Thoracic aorta (tissue), 2 donors: ENCODE measurements at places on chromosomes 6 and 20.

GRCh38 chr6:71967436-71967835, 81.1 kb downstream of the RIMS1 start:
- no peak for DNase-seq

- no peak for DNase-seq
Measured at GRCh38 chr6:2850538-2851113, 9.0 kb upstream of the SERPINB1 start.

GRCh38 chr6:152746172-152746553, 4.4 kb upstream of the VIP start:
- no peak for DNase-seq

DNA sequence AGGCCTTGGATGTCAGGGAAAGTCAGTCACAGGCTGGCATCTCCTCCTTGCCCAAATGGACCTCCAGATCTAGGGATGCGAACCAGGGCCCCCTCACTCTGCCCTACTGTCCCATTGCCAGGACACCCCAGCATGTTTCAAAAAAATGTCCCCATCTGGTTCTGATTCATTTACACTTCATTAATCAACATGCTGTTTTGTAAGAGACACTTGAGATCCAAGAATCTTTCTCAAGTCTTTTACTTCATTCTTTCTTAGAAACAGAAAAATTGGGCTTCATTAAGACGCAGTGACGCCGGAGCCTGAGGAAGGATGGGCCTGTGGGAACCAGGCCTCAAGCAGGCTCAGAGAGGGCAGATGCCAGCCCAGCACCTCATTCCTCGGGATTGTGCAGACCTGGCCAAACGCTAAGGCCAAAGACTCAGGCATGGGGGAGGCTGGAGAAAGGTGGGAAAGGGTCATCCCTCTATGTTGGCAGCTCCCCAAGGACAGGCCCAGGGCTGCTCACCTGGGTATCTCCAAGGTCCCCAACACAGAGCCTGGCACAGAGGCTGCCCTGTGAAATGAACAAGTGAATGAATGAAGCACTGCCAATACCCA, 3.8 kb downstream of the RSPO4 start:
- DNase-seq, result no peak

- DNase-seq, result no peak
Measured at GRCh38 chr20:50321797-50322480, 131.3 kb downstream of the CEBPB start.

GRCh38 chr6:145087034-145087433, 648.3 kb downstream of the EPM2A start:
- no peak for DNase-seq

DNA sequence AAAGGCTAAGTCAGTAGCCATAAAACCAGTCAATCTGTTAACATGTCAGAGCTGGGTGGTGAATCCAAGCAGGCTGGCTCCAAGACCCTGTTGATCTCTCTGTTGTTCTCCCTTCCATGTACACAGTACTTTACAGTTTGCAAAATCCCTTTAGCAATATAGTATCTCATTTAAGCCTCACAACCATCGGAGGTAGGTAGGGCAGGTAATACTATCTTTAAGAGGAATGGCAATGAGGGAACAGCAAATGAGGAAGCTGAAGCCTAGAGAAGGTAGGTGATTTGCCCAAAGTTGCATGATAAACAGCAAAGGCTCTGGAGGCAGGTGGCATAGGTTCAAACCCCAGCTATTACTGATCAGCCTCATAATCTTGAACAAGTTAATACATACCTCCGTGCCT, 34.7 kb upstream of the ARFGEF2 start:
- no peak for DNase-seq

DNA sequence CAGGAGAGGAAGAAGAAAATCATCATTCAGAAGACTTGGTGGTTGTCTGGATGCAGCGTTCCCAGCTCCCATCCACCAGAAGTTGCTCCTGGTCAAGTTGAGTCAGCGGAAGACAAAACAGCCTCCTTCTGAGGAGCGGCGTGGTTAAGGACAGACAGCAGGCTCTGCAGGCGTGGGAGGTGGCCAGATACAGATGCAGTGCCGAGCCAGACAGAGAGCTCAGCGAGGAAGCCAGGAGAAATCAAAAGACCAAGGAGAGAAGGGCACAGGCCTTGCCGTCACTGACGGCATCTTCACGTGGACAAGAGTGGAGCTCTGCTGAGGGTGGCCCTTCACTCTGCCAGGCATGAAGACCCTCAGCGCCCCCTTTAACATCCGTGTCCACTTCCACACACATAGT, 158.5 kb downstream of the THBS2 start:
- no peak for DNase-seq

DNA sequence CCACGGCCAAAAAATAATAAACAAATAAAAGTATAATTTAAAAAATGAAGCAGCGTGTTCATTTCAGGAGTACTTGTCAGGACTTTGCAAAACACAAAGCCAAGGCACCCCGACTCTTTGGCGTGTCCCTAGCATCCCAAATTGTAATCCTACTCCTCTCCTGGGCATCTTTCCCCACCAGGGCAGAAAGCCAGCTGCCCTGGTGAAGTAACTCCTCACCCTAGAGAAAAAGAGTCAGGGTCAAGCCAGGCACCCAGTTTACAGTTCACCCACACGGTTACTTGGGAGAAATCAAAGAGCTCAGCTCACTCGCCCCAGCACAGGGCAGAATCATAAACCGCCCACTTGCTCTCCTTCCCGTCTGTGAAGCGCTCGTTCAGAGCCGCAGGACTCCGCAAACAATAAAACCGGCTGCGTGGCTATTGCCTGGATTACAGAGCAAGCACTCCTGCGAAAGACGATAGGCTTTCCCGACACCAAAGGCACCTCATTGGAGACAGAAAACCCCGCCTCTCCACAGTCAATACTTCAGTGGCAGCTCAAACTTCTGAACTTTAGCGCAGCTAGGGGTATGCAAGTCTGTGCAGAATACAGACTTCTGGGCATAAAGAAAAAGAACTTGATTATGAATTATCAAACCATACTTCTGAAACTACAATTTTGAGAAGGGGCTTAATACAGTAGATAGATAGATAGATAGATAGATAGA, 73.0 kb upstream of the NHSL1 start:
- no peak for DNase-seq

DNA sequence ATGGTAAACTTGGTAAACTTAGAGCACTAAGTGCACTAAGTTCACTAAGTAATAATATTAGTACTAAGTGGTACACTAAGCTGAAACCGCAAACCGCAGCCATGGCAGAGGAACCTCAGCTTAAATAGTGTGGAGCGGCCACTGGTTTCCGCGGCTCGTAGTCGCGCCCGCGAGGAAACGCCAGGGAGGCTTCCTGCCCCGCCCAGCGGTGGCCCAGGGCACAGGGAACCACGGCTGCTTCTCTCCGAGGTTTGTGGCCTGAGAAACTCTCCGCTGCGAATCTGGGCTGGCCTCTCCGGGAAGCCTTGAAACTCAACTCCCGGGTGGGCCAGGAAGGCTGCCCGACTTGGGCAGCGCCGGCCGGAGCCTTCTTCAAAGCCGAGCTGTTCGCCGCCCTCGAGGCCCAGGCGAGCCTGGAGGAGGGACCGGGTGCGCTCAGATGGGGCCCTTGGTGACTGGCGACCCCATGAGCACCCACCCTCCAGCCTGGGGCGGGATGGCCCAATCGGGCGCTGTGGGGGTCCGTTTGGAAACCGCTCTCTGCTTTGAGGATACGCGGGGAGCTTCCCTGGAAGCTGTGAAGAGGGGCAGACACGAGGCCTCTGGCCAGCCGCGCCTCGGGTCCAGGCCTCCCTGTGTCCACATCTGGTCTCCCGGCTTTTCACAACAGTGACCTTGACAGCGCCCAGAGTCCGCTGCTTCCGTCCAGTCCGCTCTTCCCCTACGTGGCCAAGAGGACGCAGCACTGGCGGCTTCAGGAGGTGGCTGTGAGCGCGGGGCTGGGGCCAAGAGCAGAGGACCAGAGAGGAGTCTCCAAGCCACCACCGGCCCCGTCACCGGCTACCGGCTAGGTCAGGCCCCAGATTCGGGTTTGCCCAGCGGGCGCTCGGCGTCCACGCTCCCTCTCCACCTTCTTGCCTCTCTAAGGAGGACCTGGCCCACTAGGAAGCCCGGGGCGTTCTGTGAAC, 25.4 kb upstream of the HLA-E start:
- no peak for DNase-seq

DNA sequence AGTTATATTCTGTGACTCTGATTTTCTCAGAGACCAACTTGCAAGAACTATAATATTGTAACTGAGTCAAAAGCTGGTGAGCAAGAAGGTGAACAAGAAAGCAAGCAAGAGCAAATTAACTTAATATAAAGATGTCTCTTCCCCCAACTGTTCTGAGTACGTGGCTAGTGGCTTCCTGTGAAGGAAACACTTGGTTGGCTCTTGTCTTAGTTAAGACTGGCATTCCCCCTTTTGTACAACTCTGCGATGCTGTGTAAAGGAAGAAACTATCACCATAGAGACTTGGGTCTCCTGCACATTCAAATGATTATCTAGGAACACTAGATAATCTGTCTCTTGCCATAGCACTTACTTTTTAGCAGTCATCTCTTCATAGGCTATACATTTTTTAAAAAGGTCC, 47.3 kb upstream of the TNFAIP3 start:
- no peak for DNase-seq

GRCh38 chr6:156801712-156802111, 24.5 kb downstream of the ARID1B start:
- DNase-seq, result no peak

GRCh38 chr6:129938249-129939020, 77.3 kb upstream of the TMEM244 start:
- no peak for DNase-seq
